ENCODE measurements at places on chromosomes 16 and 17.

DNA sequence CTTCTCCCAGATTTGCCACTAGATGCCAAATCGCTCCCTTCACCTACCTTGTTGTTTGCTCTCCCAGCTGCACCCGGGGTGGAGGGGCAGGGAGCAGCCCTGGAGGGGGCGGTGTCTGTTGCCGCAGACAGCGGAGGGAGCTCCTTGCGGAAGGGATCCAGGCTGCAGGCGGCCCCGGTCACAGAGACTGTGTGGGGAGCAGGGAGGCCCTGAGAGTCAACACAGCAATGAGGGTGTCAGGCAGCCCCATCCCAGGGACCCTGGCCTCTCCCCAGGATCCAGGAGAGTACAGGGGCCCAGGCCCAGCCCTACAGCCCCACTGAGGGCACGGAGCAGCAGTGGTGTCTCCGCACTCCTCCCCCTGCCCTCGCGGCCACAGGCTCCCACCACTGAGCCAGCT is 50.5 kb upstream of the CHMP6 start:
- DNase-seq: no peak

DNA sequence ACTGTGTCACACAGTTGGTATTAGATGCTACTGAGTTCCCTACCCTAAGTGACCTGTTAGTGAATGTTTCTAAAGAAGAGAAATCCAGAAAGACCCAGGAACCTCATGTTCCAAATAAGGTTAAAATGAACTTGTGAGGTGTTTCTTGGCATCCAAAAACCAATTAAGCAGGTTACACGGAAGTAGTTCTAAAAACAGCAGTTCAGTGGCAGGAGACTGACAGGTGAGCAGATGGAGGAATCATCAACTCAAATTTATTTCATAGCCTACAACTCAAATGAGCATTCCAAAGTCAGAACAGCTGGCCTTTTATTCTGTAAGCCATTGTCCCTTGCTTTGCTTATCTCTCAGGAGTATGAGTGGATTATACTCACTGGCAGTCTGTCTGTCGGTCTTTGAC is 188.3 kb downstream of the IRX3 start:
- no peak for DNase-seq

DNA sequence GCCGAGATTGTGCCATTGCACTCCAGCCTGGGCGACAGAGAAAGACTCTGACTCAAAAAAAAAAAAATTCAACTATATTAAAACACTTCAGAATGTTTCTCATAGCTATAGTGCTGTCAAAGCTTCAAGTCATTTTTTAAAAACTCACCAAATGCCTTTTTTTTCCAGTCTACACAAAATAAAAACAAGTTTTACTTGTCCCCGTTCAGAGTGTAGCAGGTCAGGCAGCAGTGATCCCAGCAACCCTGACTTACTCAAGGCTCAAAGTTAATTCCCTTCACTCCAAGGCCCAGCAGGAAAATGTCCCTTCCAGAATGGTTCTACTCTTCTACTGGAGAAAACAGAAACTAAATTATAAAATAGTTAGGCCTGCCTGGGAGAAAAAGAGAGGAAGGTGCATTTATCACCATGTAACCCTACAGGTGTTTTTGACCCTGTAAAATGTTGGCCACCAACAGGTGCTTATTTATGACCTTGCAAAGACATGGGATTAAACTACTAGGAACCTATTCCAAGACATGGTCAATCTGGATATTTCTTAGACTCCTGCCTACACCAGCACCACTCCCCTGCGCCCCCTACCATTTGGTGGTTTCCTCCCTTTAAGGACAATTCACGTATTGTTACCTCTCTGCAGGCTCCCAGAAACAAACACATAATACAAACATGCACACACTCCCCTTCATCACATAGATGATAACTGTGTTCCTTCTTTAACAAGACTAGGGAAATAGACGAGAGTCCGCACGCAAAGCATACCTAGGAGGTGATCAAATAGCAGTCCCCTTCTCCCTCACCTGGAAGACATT is 5.4 kb downstream of the AMFR start:
- no peak for DNase-seq

GRCh38 chr17:79788989-79789942 is 7.6 kb downstream of the CBX8 start:
- no peak for DNase-seq

- DNase-seq: no peak
Observed at GRCh38 chr17:45345554-45346215, 28.9 kb upstream of the MAP3K14 start.

GRCh38 chr16:9827062-9827752 is 355.0 kb downstream of the GRIN2A start:
- DNase-seq: no peak

DNA sequence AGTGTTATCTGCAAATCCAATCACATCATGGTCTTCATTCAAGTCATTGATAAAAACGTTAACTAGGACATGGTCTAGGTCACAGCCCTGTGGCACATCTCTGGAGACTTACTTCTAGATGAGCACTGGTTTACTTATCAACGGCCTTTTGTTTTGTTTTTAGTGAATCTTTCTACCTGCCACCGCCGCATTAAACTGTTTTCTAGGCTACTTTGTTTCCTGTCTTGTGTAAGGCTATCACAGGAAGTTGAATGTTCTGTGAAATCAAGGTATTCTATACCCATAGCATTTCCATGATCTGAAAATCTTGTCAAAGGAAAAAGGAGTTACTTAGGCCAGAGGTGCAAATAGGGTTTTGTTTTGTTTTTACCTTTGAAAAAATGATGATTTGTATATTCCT is 26.9 kb downstream of the SOCS3 start:
- DNase-seq: no peak

Measured in liver (tissue), 10 donors.